Fibroblast of skin of left biceps (primary cell): ENCODE measurements at places on chromosomes 2 and 18.

GRCh38 chr2:128610496-128610895 lies 291.8 kb upstream of the HS6ST1 start:
- DNase-seq, result no peak

GRCh38 chr18:64273724-64274123 lies 124.8 kb upstream of the LINC00305 start:
- no peak for DNase-seq

- no peak for DNase-seq
These were observed 17.4 kb downstream of the SRD5A2 start for GRCh38 chr2:31563273-31563839.

DNA sequence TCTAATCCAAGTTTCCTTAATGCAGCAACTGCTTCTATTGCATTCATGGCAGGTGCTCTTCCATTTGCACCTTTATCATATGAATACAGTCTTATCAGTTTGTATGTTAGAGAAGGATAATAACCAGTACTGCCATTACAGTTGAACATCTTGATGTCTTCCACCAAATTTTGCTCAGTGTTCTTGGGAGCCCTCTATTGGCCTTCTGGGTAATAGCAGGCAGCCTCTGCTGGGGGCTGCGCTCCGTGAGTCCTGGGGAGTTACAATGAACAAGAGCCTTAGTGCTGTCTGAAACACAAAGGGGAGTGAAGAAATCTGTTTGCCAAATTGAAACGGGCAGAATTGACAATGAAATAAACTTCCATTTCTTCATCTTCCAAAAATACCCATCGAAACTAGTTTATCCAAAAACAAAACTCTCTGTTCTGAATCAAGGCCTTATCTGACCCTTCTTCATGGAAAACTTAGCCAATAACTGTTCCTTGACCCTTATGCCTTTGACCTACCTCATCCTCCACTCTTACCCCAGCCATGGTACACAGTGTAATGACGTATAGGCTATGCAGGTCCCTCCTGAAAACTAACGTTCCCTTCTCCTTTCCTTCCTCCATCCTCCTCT lies 79.9 kb downstream of the ALK start:
- DNase-seq, result peak; percentile 1

DNA sequence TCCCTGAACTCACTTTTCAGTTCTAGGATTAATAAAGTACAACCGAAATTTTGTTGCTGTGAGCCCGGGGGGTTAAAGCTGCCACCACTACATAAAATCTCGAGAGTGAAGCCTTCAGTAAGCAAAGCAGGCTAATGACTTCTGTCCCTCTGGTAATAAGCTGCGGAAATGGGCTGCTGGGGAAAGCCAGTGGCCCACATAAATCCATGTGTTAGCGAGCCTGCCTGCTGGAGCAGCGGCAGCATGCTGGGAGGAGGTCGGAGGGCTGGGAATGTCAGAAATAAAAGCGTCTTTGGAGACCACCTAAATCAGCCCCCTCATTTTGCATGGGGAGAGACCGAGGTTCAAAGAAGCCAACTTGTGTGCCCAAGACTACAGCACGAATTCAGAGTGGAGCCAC lies 371.7 kb downstream of the TNS1 start:
- no peak for DNase-seq
